Activated CD8-positive, alpha-beta memory T cell treated with anti-CD3 and anti-CD28 coated beads for 24 hours (primary cell): ENCODE measurements at places on chromosomes 1 and 21.

GRCh38 chr1:108016451-108016920, 51.5 kb upstream of the VAV3 start:
- no peak for DNase-seq

- no peak for DNase-seq
Measured at GRCh38 chr1:28845786-28846543, 34.0 kb downstream of the OPRD1 start.

DNA sequence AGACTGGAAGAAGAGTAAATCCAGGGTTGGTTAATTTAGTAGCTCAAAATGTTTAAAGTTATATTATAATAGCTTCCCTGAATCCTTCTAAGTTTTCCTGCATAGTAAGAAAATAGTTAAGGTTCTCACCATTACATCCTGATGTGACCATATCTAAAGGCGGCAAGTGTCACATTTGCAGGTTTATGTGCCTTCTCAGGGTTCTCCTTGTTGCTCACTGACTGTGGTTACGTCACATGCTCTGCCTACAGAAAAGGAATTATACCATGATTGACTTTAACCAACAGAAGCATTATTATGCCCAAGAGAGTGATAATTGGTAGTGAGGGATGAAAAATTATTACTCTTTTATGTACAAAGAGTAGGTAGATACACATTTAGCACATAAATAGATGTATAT, 539.8 kb downstream of the PTPRC start:
- no peak for DNase-seq

GRCh38 chr1:93612510-93612909, 69.1 kb downstream of the BCAR3 start:
- no peak for DNase-seq

GRCh38 chr21:39055167-39055767, 128.0 kb downstream of the PSMG1 start:
- no peak for DNase-seq

DNA sequence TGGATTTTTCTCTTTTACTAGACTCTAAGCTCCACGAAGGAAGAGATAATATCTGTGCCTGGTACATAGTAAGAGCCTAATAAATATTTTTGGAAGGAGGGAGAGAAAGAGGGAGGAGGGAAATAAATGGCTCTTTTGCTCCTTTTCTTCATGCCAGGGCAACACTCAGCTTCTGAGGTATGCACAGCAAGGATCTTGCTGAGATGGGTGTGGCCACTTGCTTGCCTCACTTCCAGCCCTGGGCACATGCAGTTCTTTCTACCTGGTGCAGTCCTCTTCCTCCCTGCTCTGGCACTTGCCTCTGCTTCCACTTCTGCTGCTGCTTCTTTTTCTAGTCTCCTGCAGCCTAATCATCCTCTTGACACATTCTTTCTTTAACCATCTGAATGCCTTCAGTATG, 148.1 kb downstream of the FGGY start:
- DNase-seq = no peak

DNA sequence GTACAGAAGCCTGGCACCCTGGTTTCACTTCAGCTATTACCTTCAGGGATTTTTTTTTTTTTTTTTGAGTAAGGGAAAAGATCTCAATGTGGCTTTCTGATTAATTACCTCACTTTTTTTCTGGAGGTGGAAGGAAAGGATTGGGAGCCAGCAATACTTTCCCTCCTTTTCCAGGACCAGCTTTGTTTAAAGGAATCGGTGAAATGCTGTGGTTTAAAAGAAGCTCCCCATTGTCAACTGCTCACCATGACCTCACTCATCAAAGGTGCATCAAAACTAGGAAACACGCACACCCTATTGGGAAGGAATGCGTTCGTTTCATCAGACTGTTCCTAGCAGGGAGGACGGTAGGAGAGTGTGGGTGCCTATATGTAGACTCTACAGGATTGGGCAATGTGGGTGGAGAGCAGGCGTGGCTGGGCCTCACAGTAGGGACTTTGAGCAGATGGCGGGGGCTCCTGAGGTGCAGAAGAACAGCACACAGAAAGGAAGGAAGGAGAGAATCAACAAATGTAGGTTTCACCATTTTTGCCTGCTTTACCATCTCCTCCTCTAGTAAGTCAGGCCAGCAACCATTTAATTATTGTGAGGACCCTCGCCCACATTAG, 13.0 kb downstream of the PHGDH start:
- no peak for DNase-seq

- no peak for DNase-seq
Measured at GRCh38 chr1:220922951-220923350, 43.7 kb downstream of the HLX start.

DNA sequence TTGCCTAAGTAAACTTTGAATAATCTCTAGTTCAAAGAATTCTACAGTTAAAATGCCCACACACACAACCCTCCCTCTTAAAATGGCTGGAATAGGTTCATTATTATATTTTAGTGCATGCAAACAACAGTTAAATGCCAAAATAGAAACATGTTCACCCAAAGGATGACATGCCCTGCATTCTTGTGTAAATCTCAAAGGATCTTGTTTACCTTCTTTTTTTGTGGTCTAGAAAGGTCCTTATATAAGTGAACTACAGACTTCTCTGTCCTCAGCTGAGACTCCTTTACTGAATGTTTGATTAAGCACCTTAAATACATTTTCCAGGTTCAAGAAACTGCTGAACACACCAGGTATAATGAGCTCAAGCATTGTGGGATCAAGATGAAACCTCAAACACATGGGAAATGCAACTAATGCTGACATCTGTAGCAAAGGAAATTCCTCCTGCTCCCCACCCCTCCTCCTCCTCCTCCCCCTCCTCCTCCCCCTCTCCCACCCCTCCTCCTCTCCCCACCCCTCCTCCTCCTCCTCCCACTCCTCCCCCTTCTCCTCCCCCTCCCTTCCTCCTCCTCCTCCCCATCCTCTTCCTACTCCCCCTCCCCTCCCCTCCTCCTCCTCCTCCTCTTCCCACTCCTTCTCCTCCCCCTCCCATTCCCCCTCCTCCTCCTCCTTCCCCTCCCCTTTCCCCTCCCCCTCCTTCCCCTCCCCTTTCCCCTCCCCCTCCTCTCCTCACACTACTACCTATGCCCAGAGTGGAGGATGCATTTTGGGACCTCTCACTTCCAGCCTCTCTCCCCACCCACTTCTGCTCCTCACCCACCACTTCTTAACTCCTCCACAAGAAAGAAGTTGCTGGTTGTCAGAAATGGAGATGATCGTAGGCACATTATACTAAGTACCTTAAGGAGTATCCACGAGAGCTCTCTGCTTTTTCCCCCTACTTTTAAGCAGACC, 233.9 kb downstream of the MRPL39 start:
- no peak for DNase-seq

GRCh38 chr1:58788259-58788658, 4.4 kb upstream of the JUN start:
- no peak for DNase-seq

GRCh38 chr1:220652995-220653394, 37.2 kb upstream of the C1orf115 start:
- no peak for DNase-seq

DNA sequence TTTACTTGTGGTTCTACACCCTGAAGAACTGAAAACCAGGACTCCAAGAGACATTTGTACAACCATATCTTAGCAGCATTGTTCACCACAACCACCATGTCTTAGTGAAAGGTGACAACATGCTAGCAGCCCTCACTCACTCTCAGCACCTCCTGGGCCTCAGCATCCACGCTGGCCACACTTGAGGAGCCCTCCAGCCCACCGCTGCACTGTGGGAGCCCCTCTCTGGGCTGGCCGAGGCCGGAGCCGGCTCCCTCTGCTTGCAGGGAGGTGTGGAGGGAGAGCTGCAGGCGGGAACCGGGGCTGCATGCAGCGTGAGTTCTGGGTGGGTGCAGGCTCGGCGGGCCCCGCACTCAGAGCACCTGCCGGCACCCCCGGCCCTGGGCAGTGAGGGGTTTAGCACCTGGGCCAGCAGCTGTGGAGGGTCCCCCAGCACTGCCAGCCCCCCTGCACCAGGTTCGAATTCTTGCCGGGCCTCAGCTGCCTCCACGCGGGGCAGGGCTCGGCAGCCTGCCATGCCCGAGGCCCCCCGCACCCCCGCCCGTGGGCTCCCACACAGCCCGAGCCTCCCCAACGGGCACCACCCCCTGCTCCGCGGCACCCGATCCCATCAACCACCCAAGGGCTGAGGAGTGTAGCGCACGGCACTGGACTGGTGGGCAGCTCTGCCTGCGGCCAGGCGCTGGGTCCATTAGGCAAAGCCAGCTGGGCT, 9.2 kb downstream of the C1orf159 start:
- DNase-seq = no peak

DNA sequence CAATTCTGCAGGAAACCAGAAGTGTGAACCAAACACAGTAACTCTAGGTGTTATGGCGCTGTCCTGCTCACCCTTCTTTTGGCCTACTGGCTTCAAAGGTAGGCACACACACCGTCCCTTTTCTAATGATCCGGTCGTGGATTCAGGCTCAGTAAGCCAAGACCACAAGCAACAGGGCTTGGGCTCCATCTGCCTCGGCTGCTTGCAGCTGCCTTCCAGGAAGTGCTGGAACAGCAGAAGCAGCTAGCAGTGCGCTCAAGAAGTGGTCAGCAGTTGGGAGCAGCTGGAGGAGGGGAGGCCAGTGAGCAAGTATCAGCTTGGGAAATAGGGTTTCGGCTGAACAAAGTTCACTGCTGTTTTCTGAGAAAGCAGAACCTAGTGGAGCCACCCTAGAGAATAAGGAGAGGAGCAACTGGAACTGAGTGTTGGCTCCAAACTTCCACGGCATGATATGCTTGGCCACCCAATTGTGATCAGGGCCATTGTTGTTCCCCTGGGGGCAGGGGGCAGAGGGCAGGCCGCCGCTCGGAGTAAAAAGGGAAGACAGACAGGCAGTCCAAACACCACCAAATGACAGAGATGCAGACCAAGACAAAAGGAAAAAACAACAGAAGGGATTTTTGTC, 173.4 kb downstream of the TOMM20 start:
- peak; percentile 60 for DNase-seq

- no peak for DNase-seq
Measured at GRCh38 chr1:230581446-230582079, 60.7 kb upstream of the COG2 start.

DNA sequence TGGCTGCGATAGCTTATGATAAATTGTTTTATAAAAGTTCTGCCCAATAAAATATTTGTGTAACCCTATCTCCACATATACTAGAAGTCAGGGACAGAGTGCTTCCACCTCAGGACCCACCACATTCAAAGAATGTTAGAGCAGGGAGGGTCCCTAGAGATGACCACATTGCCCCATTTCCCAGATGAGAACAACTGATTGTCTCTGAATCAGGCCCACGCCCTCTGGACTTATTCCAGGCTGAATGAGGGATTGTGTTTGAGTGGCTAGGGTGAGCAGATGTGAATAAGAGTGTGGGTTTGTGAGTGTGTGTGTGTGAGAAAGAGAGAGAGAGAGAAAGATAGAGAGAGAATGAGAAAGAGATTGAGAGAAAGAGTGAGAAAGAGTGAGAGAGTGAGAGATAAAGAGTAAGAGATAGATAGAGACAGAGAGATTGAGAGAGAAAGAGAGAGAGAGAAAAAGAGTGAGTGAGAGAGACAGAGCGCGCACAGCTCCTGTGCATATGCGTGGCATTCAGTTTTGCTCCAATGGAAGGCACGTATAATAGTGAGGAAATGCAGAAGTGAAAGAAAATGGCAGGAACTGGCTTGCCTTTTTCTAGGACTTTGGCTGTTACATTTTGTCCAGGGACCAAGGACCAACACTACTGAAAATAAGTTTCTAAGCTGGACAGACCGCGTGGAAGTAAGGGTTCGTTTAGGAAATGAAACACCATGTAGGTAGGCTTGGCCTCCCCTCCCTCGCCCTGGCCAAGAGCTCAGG, 94.1 kb downstream of the ABCA4 start:
- no peak for DNase-seq

- DNase-seq = no peak
Measured at GRCh38 chr1:168498159-168498631, 45.6 kb downstream of the XCL2 start.

DNA sequence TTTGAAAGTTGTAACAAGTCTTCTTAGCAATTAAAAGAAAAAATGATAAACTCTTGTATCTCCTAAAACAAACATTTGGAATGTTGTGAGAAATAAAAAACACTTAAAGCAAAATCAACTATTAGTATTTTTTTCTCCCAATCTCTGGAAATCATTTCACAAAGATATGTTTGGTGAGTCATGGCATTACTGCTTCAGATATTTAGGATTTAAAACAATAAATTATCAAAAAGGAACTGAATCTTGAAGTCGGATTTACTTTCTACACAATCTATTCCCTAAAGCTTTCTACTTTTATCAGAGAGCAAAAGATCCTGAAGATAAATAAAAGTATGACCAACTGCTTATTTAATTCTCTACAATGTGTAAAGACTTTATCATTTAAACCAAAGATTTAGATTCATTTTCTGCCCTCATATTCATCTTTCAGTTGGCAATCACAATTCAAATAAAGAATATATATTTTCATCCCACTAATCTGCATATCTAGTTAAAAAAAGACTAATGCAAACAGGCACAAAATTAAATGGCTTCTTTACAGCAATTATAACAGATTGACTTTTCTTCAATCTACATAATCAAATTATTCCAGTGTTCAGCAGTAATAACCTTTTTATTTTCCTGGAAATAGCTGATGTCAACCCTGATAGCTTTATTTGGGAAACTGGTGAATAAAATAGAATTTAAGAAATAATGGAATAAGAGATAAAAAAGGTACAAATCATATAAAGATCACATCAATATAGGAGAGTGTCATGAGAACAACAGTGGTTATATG, 230.0 kb downstream of the COP1 start:
- DNase-seq = no peak

- DNase-seq = no peak
Measured at GRCh38 chr1:99786751-99787501, 20.5 kb upstream of the FRRS1 start.

- DNase-seq = no peak
Measured at GRCh38 chr1:171367436-171367835, 53.5 kb downstream of the FMO4 start.

DNA sequence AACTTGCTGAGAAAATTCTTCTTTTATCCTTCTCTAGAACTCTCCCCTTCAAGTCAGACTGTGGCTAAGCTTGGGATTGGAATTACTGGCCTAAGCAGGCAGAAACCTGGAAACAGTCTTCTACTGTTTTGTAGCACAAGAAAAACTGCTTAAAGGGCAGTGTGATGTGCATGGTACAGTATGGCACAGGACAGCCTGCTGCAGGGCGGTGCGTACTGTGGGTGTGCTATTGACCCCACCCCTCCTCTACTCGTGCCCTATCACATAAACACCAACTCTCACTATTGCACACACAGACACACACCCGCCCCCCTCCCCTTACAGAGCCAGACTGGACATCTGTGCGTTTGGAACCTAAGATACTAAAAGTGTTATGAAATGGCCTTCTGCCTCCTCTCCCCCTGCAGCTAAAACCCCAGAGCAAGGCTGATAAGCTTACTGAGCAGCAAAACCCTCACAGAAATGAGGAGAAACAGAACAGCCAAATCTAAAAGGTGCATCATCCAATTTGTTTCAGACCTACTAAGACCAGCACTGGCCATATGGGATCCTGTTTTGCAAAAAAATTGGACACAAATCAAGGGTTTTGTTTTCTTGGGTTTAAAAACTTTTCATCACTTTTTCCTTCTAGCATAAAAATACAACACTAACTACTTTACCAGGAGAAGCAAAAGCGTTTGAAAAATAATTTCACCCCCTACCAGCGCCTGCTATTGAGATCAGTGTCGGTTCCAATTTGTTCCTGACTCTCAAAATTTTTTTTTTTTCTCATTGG, 355.8 kb upstream of the LYPLAL1 start:
- no peak for DNase-seq
